ENCODE measurements at places on chromosomes 4 and X.

GRCh38 chrX:68929332-68930150 lies 100.7 kb downstream of the EFNB1 start:
- no peak for DNase-seq

- no peak for DNase-seq
These were observed 8.9 kb downstream of the XAGE1A start for GRCh38 chrX:52504551-52504950.

DNA sequence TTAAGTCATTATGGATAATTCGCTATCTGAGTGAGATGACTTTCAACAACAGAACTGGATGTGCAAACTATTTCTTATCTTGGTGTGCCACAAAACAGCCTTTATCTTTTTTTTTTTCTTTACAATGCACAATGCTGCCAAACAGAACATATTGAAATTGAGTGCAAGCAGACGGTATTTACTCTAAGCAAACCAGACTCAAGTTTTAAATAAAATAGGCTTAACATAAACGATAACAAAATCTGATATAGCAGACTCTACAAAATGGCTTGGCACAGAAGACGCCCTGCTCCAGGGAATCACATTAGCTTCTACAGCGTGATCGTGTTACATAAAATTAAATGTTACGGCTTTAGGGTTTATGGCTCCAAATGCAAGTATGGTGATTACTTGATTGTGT lies 9.6 kb upstream of the STK32B start:
- no peak for DNase-seq

- peak; percentile 74 for DNase-seq
These were observed at the start of gene BCOR for GRCh38 chrX:40097504-40098263. Gene BCOR, minus strand, starts transcription at chrX:40097958. Its CDS starts 20,029 bp downstream, at chrX:40077929.

DNA sequence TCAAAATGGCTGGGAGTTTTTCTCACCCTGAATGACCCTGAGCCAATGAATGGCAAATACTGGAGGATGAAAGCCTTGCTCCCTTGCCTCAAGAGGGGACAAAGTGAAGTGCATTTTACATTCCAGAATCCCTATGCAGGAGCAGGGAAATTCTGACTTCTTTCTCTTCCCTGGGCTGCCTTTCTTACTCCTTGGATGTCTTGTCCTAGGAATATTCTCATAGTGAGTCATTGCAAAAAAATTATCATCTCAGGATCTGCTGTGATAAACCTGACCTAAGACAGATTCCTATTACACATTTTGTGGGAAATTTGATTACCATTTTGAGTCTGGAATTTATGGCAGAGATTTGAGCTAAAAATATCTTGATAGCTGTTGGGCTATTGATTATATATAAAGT lies 199.9 kb downstream of the TMA16 start:
- no peak for DNase-seq

- no peak for DNase-seq
These were observed 119.1 kb downstream of the TGIF2LX start for GRCh38 chrX:90040807-90041206.

GRCh38 chr4:177464026-177464425 lies 21.8 kb upstream of the AGA start:
- DNase-seq = no peak

- DNase-seq = no peak
These were observed 4.5 kb downstream of the CTPS2 start for GRCh38 chrX:16708016-16708415.

DNA sequence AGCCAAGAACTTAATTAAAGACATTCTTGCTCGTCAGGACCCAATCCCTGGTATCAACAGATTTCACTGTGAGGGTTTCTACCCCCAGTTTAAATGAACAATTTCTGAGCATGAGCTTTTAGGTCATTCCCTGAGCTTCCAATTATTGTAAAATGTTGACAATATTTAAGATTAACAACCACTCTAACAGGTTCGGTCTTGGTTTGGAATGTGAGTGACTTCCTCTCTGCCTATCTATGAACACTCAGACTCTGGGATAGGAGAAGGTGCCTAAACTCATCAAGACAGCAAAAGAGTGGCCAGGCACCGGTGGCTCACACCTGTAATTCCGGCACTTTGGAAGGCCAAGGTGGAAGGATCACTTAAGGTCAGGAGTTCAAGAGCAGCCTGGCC lies 82.9 kb upstream of the TMEM150C start:
- DNase-seq = no peak

DNA sequence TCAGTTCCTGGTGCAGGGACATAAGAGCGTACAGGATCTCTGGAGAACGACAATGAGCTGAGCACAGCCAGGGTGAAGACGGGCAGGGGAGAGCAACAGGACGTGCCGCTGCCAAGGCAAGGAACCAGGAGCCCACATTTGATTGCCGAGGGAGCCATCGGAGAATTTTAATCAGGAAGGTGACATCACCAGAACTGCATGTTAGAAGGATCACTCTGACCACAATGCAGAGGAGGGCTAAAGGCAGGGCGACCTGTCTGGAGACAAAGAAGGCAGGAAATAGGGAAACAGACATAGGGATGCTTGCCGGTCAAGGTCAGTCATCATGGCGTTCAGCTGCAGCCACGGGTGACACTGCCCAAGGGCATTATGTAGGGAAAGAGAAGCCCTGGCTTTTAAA lies 81.4 kb downstream of the RBM47 start:
- no peak for DNase-seq

DNA sequence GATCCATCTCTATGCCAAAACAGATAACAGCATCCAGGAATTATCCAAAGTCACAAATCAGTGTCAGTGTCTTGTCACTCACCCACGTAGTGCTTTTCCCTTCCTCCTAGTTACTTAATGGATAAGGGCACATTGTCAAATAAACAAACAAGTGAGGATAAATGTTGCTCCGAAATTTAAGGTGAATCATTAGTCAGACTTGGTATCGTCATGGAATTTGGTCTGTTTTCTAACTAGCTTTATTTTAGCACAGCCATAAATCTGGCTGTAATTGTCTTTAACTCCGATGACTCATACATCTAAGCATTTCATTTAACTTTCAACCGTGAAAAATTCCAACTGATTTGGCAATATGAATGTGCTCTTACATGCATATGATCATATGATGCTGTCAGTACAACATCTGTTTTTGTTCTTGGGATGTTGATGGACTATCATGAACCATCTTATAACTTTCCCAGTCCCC lies 83.3 kb downstream of the SNCA start:
- no peak for DNase-seq

- DNase-seq = no peak
These were observed 130.3 kb upstream of the CITED1 start for GRCh38 chrX:72436010-72436409.

GRCh38 chr4:38230821-38231563 lies 270.8 kb downstream of the PTTG2 start:
- DNase-seq = no peak

DNA sequence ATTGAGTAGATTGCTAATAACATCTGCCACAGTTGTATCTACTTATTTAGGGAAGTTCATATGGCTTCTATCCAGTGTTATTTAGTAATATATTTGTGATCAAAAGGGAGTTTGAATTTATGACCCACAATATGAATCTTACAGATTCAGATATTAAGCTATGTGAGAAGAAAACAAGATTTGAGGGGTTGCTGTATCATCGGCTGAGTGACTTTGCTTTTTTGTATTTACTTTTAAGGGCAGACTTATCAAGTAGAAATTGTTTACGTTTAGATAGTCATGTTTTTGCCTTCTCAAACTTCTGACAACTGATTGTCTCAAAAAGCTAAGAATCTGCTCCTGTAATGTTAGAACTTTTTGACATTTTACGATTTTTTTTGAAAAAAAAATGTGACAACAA lies 17.2 kb upstream of the DCK start:
- DNase-seq = no peak

DNA sequence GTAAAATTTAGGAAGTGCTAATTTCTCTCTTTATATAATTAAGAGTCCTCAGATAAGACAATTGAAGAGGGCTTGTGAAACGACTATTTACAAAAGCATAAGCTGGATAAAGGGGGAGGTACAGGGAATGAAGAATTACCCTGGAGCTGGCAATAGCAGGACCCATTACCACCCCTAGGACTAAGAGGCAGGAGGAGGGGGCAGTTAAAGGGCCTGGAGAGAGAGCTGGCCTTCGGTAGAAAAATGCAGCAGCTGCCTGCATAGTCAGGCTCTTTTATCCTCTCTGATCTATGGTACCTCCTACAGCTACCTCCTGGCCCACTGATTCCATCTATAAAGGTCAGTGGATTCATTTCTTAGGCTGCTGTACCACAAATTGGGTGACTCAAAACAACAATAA lies 57.7 kb upstream of the TRPC3 start:
- DNase-seq = no peak

DNA sequence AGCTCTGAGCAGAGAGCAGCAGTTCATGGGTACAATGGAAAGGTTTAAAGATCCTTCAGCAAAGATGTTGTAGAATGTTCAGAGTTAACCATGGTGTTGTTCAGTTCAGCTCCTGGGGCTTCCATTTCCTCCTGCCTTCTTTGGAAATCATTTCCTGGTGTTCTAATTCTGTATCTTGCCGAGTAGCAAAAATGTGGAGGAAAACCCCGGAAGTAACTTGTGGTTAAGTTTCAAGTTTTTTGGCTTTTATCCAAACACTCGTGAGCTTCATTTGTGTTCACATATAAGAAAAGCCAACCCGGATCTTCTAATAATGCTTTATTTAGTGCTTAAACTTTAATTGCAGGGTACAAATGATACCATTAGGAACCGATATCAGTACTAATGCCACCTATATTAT lies 33.6 kb upstream of the ARX start:
- DNase-seq = no peak

GRCh38 chr4:72031868-72032608 lies at the start of gene NPFFR2:
Gene NPFFR2, plus strand, starts transcription at chr4:72032000. Its CDS starts 96,592 bp downstream, at chr4:72128592.
- DNase-seq = peak; percentile 64

- no peak for DNase-seq
These were observed 57.7 kb upstream of the MAML3 start for GRCh38 chr4:140211693-140212092.

DNA sequence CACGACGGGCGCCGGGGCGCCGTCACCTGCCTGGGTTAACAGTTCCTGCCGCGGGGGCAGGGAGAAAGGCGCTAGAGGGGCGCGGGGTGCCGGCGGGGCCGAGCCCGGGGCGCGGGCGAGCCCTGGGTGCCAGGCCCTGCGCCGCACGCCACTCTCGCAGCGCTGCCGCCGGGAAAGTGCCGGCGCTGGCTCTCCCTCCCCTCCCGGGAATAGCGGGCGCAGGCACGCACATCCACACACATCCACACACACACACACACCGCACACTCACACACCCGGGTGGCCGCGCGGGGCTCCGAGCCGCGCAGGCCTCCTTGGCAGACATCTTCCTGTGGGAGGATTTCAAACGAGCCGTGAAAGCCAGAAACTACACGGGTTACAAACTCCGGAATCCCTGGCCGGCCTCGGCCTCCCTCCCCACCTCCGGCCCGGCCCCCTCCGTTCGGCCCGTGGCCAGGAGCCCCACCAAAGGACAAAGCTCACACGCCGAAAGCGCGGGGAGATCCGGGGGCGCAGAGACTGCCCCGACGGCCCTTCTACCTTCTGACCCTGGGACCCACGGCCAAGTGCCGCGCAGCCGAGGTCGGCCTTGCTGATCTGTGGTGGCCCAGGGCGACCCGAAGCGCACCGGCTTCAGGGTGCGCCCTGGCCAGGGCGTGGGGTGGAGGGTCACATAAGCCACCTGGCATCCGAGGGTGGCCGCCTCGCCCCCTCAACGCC lies 92.3 kb downstream of the BCOR start:
- no peak for DNase-seq

DNA sequence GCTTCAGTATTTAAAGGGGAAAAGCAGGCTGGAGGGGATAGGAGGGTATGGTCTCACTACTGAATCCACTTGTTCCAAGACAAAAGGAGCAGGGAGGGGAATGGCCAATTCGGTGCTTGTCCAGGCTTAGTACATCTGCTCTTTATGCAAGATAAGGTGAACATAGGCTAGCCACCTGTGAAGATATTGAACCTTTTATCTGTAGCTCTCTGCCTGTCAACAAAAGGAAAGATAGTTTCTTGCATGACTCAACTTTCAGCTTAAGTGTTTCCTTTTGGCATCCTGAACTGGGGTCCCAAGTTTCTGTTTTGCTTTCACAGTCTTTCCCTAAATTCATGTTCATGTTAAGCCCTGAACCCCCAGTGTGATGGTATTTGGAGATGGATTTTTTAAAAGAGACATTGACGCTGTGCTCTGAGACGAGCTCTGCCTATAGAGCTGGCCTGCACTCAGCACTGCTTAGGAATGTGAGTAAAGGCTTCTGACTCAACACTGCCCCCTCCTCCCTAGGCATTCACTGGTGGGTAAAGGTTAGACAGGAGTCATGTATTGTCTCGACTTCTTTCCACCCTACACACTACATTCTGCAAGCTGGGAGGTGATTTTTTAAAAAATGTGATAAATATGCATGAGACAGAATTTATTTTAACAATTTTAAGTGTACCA lies 28.2 kb downstream of the FAM149A start:
- DNase-seq = no peak

DNA sequence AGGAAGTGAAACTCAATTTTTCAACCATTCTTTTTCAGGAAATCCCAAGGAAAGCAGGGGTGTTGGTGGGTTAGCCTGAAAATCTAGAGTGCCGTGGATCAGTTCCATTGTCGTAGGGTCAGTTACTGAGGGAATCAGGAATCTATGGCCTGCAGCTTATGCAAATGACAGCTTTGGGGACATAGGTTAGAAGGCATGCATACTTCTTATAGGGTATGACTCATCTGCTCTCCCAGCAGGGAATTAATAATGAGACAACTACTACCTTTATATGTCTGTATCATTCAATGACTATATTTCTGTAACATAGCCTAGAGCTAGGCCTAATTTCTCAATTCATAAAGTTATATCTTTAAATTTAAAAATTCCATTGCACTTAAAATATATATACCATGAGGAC lies 36.6 kb downstream of the ZNF41 start:
- no peak for DNase-seq

GRCh38 chrX:103831803-103832544 lies at the start of gene RAB9B:
Gene RAB9B, minus strand, starts transcription at chrX:103832257. Its CDS starts 6,473 bp downstream, at chrX:103825784.
- DNase-seq = peak; percentile 44

DNA sequence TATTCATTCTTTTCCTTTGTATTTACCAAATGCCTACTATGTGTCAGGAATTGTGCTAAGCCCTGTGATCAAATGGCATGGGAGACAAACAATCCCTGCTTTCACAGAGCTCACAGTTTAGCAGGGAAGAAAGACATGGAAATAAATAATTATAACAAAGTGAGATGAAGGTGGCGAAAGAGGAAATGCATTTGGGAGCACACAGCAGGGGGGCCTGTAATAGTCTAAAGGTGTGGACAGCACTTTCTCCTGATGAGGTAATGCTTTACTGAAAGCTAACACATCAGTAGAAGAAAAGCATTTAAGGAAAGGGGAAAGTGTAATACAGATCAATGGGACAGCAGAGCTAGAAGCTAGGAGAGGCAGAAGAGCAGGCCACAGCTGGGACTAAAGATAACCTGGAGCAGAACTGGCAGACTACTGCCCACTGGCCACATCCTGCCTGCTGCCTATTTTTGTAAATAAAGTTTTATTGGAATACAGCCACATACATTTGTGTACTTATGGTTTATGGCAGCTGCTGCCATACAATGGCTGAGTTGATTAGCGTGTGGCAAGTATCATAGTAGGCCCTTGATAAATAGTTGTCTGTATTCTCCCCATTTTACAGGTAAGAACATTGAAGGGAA lies 67.1 kb upstream of the TAPT1 start:
- no peak for DNase-seq

GRCh38 chr4:8229331-8229975 lies 30.4 kb downstream of the SH3TC1 start:
- DNase-seq = no peak

- no peak for DNase-seq
These were observed 1161.1 kb downstream of the PCDH18 start for GRCh38 chr4:136371231-136371630.

- DNase-seq = no peak
These were observed 5.7 kb downstream of the CBLL2 start for GRCh38 chrX:22278375-22278774.

- no peak for DNase-seq
These were observed 29.9 kb upstream of the HTRA3 start for GRCh38 chr4:8239661-8240060.

Data from NCI-H524 (cell line).